ENCODE measurements at places on chromosomes 4 and X. TPM values are rescaled to one million over a fixed set of nuclear protein-coding genes. Genes with fewer than 3 reads are reported as not detected.

DNA sequence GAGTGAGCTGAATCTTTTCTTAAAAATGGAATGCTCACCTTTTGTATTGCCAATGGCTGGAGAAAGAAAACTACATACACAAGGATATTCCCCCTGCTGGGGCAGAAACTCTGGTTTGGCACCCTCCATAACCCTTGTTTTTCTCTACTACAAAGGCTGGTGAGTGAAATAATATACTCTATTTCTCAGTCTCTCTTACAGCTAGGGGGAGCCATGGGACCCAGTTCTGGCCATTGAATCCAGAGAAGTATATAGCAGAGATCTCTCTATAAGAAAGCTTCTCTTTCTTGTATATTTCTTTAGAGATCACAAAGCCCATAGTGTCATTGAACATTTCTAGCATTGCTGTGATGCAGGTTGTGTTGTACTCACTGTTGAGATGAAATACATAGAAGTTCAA lies 49.8 kb downstream of the SMPX start:
- DNase-seq: no peak

DNA sequence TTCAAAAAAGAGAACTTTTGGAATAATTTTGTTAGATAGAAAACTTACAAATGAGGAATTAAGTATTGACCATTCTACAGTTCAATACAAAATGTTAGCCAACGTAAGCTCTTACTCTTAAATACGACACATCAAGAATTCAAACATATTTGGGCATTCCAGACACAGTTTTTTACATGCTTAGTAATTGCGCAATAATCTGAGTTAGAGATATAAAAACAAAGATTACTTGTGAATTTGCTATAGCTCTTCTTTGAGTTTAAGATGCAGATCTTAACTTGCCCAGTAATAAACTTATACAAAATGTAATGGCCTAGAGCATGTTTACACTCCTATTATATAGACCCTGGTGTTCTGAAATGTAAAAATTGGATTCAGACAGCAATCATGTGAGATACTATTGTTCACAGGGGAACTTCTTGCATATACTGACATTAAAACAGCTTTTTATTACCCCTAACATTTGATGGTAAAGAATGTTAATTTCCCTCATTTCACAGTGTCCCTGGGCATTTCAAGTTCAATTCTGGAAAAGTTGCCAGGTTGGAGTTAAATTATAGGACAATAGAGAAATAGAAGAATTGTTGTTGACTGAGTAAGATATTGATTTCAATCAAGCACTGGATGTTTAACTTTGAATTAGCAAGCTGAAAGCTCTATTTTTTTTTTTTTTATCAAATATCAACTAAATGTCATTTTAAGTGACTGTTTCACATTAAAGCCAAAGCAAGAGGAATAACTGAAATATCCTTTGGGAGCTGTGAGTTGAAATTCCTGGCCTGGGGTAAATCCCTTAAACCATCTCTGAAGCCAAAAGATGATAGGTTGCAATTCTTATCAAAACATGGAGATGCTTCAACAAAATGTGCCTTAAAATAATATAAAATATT lies 910 bp downstream of the HPGDS start:
- DNase-seq: no peak

Gene NEXMIF
- total RNA-seq: 0.62 TPM

Gene AIMP1
- 45.5 TPM for total RNA-seq

- no peak for DNase-seq
Measured at GRCh38 chrX:24619647-24620046, 27.5 kb downstream of the PCYT1B start.

Gene HDAC8
- 17.2 TPM for total RNA-seq

GRCh38 chr4:25484243-25484721 lies 107.2 kb downstream of the ANAPC4 start:
- no peak for DNase-seq

Gene CXorf51A
- not detected for total RNA-seq

DNA sequence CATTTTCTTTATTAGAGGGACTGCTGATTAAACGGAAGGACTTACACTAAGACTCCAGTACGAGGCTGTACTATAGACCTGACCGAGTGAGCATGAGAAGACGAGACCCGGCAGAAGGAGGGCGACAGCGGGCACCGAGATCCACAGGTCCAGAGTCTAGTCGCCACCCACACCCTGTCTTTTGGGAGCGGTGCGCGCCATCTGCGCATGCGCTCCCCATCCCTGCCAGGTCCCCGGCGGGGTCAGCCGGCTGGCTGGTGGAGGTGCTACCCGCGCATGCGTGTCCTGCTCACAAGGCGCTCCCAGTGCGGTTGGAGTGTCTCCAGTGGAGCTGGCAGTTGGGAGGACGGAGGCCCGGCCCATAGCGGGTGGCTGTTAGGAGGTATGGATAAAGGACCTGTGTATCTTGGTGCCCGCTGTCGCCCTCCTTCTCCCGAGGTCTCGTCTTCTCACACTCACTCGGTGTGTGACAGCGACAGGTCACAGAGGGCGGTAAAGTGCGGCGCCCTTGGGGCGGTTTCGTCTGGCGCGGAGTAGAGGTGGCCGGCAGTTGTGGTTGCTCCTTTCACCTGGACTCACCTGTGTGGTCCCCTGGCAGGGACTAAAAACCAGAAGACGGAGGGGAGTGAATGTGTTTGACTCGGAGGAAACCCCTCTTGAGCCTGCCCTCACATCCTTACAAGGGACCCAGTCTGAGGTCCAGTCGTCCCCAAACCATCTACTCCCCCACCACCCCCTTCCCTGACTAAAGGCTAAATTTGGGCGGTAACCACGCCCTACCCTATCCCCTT lies 7.6 kb upstream of the HSD17B10 start:
- DNase-seq: peak; percentile 43

DNA sequence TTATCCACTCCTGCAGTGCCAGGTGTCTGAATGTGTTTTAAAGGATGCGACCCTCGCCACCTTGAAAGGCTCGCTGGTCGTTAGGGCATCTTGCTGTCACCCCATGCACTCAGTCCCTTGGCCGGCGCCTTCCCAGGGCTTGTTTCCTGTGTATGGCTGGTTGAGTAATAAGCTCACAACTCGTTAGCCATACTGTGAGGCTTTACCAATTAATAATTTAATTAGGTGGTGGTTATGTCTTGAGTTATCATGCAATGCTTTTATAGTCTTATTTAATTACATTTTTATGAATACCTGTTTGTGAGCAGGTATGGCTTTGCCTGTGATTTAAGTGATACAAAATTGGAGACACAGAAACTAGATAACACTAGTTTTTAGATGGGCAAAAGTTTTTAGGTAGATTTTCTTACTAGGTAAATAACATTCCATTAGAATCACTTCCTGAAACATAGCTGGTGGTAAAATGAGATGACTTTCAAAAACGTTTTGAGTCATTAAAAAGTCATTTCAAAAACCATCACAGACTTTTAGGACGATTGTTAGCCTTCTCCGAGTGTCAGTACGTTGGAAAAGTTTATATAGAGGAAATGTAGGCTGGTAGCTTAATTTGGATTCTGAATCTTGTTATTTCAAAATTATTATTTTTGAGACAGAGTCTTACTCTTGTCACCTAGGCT lies 18.2 kb downstream of the PTTG2 start:
- DNase-seq: no peak

Gene NCAPG
- 1.3 TPM for total RNA-seq

Gene DRD5
- not detected for total RNA-seq

Gene XKRX
- total RNA-seq: 4.8 TPM

GRCh38 chr4:58042176-58042575 lies 932.0 kb upstream of the IGFBP7 start:
- no peak for DNase-seq

DNA sequence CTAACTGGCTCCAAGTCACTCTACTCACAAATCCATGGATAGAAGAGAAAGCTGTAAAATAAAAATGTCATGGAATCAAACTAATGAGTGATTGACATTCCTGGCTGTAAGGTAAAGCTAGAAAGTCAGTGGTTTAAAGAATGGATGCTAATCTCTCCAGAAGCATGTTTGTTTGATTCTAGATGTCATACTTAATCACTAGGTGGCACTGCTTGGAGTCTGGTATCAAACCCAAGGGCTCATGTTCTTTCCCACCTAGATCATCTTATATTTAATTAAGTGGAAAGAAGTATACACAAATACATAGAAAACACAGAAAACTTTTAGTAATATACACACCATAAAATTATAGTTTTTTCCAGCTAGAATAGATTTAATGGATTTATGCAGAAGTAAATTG lies 2666.6 kb downstream of the PCDH7 start:
- no peak for DNase-seq

GRCh38 chrX:105317117-105317516 lies 96.6 kb upstream of the TEX13A start:
- DNase-seq: no peak

GRCh38 chrX:135328421-135329005 lies 19.2 kb downstream of the ETDC start:
- DNase-seq: no peak

DNA sequence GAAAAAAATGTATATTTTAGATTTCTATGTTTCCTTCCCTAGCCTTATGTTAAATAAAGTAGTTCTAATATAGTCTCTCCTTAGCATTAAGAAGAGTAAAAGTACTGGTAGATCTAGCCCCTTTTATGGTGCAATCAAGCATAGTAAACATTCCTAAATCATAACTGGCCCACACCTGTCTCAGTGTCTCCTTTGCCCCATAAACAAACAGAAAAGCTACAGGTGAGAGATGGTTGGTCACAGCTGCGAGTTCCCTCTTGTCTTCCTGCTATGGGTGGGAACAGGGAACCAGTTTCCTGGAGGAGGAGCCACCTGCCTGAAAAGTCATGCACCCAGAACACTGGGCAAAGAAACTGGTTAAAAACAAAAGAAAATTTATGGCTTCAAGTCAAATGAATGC lies 16.6 kb downstream of the SOWAHB start:
- DNase-seq: no peak

Gene FGFBP1
- not detected for total RNA-seq

DNA sequence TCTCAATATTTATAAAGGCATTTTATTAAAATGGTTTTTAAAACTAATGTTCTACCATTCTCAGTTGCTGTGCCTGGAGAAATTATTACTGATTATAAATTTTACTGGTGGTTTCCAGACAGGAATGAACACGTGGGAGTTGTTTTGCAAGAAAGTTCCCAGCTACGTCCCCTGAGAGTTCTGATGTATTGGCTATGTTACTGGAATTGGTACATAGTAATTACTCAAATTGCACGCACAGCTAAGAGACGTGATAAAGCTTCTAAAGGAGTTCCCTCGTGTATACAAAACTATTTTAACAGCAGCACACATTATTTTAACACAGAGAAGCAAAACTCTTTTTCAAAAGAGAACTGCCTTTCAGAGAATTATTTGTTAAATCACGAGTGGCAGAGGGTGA lies 292.2 kb downstream of the NLGN4X start:
- no peak for DNase-seq

DNA sequence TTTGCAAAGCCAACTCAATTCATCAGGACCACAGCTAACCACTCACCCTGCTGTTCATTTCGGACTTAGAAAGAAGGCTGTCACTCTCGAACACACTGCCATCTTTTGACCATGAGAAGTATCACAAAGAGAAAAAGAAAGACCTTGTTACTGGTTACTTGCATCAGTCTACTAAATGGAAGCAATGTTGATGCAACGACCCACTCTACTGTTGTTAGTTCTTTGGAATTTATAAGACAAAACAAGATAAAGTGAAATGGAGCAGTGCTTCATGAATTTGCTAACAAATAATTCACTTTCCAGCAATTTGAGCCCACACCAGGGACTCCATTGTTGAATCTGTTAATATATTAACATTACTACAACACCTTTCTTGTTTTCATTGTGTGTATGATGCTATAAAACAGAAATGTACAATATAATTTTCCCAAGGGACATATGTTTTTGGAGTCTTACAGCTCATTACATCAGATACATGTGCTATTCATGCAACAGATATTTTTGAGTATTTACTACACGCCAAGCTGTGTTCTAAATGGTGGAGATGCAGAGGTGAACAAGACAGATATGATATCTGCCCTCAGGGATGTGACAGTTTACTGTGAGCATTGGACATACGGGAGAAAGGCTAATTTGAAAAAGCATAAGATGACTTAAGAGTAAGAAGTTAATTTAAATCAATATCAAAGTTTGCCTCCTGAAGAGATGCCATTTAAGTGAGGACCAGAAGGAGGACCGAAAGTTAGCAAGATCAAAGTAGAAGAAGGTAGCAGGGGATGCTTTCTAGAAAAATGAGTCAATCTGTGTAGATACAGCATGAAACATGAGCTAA lies 87.2 kb downstream of the AREG start:
- DNase-seq: no peak

DNA sequence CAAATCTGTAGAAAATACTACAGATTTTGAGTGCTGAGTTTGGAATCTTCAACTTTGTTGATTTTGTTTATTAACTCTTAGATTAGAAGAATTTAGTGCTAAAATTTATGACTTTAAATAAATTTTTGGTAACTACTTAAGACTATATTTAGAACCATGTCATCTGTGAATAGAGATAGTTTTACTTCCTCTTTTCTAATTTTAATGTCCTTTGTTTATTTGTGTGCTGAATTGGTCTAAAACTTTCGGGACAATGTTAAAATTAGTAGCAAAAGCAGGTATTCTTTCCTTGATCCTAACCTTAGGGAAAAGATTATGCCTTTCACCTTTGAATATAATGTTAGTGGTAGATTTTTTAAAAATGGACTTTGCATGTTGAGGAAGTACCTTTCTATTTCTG lies 119.7 kb upstream of the CXorf51A start:
- DNase-seq: no peak
